ENCODE measurements at places on chromosomes 13 and 19.

DNA sequence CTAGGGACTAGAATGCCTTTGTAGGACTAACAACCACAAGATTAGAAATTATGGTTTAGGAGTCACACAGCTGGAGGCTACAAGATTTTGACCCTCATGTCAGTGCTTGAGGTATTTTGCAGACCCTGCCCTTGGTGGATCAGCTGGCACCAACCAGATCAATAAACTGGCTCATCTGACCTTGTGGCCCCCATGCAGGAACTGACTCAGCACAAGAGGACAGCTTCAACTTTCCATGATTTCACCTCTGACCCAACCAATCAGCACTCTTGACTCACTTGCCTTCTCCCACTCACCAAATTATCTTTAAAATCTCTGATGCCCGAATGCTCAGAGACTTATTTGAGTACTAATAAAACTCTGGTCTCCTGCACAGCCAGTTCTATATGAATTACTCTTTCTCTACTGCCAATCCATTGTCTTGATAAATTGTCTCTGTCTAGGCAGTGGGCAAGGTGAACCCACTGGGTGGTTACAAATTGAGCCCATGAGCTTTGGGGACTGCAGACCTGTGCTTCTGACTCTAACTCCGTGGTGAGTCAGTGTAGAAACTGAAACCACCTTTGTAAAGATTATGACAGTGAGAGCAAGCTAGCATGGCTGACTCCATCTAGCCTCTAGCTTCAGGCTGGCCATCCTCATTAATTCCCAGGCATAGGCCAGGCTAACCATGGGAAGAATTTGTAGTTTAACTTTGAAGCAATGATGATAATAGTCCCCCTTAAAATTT lies 33.9 kb upstream of the CEACAM8 start:
- no peak for DNase-seq

GRCh38 chr13:40911341-40911740 lies 107.8 kb downstream of the ELF1 start:
- no peak for DNase-seq

DNA sequence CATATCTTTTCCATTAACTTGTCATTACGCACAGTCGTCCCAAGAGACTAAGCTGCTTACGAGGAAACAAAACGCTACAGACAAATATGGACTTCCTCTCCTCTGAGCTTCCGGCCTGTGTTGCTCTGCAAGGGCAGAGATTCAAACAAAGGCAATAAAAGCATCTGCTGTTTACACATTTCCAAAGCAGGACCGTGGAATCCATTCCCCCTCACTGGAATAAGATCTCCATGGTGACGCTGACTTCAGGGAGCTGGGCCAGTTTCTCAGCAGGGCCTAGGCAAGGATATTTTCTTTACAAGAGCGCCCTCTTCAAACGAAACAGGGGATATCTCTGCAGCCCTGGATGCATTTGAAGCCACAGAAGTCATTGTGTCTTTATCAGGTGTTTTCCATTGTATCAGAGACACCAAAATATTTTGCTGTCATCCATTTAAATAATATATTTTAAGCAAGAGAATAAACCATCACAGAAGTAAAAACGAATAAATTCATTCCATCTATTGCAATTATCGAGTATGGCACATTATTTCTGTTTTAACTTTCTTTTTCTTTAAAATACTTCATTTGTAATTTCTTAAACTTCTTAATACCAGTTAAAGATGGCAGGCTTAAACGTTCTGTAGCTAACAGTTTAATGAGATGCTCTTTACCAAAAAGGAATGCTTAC lies 177.5 kb downstream of the DCLK1 start:
- DNase-seq, result no peak

DNA sequence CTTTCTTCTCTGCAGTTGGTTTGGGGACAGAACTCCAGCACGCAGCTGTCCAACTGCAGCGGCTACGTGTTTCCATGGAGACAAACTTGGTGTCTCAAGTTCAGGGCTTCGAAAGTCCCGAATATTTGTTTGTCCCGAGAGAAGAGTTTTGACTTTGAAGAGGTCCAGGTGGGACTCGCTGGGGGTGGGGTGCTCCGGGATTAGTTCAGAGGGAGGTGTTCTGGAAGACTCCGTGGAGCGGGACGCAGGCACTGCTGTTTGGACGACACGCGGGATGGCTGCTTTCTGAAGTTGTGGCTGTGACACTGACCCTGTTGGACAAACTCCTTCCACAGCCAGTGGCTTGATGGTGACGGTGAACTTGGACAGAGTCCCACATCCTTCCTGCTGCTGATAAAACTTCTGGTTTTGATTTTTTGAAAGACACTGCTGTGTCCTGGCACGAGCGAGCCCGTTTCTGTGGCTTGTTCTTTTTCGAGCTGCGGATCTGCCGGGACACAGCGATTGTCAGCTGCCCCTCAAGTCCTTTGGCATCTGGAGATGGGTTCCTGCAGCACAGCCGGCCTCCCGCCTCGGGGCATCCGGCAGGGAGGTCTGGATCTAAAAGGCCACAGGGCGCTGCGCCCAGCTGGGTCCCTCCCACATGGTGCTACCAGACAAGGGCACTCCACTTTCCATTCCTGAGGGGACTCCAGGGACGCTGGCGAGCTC lies 15.9 kb upstream of the RANBP3 start:
- DNase-seq, result no peak

DNA sequence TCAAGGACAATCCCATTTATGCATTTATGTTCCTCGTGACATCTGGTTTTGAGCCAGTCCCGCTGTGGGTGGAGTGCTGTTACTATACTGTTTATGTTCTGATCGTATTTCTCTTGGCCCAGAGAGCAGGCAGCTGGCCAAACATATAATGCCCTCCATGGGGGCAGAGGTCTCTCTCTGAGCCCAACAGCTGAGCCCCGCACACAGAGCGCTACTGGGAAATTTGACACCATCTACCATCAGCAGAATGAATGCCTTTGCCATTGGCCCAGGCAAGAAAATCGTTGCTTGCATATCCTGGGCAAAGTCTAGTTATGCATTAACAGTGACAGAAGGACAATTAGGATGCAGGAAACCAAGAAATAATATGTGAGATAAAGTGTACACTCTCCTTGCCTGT lies 126.8 kb upstream of the CACNA1A start:
- DNase-seq, result no peak

DNA sequence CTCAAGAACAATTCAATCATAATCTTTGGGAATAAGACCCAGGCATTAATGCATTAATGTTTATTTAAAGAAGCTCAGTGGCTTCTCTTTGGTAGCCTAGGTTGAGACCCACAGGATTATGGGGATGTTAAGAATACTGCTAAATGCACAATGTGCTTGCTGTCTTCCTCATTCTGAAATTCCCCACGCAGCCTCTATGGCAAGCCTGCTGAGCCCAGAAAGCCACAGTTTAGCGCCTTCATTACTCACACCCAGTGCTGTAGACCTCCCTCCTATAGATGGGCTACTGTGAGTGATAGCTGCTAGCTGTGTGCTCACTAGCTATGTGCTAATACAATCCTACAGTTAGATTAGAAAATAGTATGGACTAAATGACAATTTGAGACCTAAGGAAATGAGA lies 90.6 kb downstream of the TNFSF13B start:
- no peak for DNase-seq

- DNase-seq, result peak; percentile 90
Measured at GRCh38 chr19:38734426-38735256, 9.6 kb downstream of the CAPN12 start.

DNA sequence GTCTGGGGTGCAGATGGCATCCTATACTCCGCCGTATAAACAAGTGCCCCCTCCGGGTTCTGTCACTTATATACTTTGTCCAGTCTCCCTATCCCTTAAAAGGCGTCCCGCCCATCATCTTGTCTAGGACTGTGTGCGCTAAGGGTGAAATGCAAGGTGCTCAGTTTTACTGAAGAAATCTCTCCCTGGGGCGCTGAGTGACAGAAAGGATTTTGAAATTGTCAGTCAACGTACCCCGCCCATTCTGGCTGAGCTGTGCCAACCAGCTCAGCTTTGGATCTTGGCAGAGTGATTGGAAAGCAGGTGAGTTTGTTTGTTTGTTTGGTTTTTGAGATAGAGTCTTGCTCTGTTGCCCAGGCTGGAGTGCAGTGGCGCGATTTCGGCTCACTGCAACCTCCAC lies 4.1 kb upstream of the TMEM161A start:
- DNase-seq, result no peak

- DNase-seq, result no peak
Measured at GRCh38 chr19:28943651-28944050, 269.3 kb downstream of the UQCRFS1 start.

DNA sequence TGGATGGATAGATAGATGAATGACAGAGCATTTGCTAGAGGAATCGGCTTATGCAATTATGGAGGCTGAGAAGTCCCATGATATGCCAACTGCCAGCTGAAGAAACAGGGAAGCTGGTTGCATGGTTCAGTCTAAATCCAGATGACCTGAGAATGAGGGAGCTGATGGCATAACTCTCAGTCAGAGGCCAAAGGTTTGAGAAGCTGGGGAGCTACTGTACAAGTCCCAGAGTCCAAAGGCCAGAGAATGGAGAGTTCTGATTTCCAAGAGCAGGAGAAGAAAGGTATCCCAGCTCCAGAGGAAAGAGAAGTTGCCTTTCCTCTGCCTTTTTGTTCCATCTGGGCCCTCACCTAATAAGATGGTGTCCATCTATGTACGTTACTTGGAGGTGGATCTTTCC lies 108.3 kb downstream of the CDK8 start:
- no peak for DNase-seq

DNA sequence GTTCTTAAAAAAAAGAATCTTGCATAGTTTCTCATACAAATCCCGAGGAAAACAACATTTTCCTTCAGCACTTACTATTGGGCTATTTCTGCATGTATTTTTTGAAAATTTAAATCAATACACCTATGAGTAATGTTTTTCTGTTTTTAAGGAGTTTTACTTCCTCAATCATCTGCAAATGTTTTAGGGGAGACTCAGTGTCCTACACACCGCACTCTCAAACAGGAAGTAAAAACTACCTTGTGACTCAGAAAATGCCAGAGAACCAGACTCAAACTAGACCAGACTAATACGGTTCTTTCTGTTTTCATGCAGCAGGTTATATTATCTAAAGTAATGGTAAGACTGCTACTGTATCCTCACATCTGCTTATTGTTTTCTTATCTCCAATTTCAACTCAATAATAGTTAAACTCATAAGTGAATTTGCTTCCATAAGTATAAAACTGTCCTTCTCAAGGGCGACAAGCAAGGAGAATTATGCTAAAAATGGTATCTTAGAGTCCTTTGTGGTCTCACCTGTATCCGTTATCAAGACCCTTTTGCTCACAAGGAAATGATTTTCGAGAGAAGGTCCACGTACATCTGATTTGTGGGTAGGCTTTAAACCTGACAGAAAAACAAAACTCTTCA lies 52.5 kb downstream of the FLT3 start:
- peak; percentile 37 for DNase-seq

DNA sequence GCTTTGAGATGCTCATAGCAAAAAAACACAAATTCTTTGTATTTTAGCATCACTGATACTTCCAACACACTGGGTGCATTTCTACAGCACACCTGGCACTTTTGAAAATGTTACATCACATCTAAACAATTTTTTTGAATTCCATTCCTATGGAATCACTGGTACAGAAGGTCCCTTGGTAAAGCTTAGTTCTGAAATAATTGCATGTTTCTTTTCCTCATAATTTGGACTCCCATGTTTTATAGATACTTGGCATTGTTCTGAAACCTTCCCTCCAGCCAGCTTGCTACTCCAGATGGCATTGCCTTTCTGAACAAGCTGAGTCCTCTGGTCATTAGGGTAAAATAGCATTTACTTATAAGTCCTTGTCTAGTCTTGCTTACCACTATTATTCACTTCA lies 481.3 kb upstream of the GPC6 start:
- no peak for DNase-seq

DNA sequence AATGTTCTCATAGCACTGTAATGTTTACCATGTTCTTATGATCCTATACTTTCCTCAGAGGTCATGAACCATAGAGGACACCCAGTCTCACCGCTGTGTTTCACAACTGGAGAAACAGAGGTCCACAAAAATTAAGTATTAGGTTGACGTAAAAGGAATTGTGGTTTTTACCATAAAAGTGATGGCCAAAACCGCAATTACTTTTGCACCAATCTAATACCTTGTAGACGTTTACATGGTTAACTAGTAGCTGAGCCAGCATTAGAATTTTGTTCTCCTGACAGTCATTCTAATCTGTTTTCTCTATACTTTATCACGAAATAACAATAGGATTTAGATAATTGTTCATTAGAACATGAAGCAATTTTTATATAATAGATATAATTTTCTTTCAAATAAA lies 763.4 kb upstream of the ARGLU1 start:
- no peak for DNase-seq

DNA sequence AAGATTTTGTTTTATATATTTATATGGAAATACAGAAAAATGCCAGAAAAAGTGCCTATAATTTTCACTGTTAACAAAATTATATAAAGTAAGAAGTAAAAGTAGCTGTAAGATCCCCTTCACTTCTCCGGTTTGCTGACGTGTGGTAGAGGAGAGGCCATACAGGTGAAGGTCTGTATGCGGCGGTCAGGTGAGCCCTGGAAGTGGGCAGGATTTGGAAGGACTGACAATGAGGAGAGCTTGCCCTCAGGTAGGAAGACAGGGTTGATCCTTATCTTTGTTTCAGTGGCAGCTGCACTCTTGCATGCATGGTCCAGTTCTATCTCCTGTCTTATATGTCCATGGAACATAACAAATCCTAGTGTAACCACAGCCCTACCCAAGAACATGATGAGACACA lies 16.9 kb upstream of the TFDP1 start:
- no peak for DNase-seq

GRCh38 chr13:99450416-99450815 lies 50.9 kb upstream of the TM9SF2 start:
- no peak for DNase-seq

- no peak for DNase-seq
Measured at GRCh38 chr13:23729531-23729930, 159.3 kb downstream of the TNFRSF19 start.

DNA sequence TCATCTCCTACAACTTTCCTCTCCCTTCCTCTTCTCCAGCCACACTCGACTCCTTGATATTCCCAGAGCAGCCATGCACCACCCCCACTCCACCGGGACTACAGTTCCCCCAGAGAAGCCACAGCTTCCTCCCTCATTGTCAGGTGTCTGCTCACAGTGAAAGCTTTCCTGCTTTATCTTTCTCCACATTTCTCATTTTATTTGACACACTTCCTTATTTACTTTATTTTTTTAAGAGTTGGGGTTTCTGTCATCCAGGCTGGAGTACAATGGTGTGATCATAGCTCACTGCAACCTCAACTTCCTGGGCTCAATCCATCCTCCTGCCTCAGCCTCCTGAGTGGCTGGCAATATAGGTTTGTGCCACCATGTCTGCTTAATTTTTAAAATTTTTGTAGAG lies 464.6 kb downstream of the MYO16 start:
- DNase-seq, result no peak
